ENCODE measurements at places on chromosomes 1 and 21.

DNA sequence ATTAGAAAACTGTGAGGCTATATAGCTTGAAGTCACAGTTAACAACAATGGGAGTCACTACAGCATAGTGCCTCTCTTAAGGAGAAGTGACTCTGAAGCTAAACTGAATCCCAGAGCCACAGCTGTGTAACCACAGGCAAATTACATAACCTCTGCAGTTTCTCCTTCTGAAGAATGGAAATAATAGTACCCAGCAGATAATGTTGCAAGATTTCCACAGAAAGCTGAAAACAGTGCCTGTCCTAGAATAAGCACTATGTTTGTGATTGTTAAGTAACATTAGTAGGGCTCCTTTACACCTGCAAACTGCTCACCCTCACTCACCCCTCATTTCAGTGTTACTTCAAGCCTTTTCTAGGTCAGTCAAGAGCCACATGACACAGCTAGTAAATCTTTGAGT lies 886.7 kb downstream of the PLA2G4A start:
- DNase-seq: no peak

DNA sequence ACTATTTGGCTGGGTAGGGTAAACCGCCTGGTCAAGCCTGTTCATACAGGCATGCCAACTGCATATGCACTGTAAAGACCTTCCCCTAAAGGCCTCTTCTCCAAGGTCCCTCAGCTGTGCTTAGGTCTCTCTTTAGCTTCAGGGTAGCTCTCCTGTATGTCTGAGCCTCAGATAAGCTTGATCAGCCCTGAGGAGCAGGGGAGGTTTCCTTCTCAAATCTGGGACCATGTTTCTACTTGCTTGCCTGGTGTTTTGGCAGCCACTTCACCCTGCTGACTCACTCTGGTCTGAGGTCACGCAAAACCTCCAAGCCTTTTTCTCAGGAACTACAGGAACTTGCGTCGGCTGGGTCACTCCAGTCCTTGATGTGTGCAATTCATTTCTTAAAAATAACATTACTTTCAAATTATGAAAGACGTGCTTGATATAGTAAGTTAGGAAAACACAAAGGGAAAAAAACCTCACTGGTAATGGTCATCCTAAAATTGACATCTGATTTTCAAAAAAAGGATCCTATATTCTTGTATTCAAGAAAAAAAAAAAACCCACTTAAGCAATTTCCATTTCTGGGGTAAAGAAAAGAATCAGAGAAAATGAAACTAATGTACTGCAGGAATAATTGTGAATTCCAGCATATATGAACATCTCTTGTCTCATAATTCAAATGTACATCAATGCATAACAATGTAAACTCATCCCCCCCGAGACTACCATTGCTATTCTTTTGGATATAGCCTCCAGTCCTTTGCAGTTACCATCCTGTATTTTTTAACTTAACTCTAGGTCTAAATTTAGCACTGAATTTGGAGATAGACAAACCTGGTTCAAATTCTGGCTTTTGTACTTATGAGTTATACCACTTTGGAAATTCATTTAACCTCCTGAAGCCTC lies 24.8 kb upstream of the RNF19B start:
- no peak for DNase-seq

DNA sequence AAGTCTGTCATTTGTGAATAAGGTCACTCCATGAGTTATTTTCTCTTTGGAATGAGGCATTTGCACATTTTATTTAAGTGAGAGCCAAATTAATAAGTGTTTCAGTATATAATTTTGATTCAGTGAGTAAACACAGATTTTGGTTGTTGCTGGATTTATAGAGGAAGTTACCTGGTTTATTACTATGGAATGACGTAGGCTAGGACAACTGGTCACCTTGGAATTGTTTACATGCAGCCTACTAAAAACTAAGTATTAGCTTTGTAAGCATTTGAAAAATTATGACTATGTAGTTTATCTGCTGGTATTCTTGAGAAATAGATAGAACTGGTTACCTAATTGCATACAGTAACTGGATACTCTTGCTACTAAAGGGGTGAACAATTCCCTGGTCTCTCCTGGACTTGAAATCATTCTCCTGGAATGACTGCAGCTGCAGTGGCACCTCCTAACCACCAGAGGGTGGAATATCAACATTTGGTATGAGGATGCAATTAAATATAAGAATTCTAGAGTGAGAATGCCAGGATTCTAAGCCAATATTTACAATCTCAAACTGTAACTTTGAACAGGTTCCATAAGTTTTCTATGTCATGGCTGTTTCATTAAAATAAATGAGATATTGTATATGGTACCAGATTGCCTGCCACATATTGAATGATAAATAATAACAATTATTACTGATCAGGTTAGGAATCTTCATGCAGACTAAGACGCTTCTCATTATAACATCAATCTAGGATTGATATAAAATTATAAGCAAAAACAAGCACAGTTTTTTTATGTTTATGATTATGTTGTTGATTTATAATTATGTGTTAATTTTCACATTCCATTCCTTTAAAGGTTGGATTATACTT lies 3.5 kb upstream of the KRTAP27-1 start:
- no peak for DNase-seq

DNA sequence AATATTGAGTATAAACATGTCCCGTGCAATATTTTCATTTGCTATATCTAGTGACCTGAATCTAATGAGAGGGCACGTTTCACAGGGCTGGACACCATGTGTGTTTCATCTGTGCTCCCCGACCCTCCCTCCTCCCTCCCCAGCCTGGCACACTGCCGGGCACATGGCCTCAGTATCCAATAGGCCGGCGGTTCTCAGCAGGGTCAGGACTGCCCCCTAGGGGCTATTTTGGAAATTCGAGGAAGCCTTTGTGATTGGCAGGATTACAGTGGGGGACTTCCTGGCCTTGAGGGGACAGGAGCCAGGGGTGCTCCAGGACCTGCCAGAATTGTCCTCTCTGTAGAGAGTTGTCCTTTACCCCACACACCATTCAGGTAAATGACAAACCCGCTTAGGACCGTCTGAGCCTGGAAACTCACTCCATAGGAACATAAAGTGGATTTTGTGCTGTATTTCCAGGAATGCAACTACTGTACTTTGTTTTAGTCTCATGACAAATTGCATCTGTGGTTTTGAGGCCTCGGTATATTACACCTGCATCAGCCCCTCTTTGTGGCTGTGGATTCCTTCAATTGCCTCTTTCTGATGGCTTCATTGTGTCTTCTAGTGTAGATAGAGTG lies 109.5 kb upstream of the SIM2 start:
- DNase-seq: no peak

DNA sequence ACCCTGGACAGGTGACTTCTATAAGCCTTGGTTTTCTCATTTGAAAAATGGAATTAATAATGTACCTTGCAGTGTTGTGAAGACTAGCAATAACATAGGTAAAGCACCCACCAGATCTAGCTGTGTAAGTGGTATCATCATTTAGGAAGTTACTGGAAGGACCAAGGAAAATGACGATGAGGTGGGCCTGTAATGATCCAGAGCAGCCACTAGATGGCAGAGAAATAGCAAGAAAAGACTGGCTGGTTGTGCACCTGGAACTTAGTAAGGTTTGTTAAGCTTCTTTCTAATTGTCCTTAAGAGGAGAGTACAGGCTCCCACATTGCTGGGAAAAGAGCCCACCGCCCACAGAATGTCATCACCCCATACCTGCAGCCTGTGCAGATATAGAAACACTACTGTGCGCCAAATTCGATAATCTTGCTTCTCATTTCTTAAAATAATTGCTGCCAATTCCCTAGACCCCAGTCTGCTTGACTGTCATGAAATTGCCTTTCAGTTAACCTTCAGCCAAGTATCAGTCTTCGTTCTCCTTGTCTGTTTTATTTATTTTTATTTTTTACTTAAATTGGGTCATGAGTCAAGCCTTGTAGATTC lies 37.2 kb downstream of the WNT4 start:
- no peak for DNase-seq

- DNase-seq: no peak
These were observed 9.2 kb upstream of the VPS26C start for GRCh38 chr21:37276377-37276776.

GRCh38 chr1:209103092-209103491 lies 480.4 kb upstream of the CAMK1G start:
- DNase-seq: no peak

- no peak for DNase-seq
These were observed 9.8 kb downstream of the RGS8 start for GRCh38 chr1:182674346-182675246.

DNA sequence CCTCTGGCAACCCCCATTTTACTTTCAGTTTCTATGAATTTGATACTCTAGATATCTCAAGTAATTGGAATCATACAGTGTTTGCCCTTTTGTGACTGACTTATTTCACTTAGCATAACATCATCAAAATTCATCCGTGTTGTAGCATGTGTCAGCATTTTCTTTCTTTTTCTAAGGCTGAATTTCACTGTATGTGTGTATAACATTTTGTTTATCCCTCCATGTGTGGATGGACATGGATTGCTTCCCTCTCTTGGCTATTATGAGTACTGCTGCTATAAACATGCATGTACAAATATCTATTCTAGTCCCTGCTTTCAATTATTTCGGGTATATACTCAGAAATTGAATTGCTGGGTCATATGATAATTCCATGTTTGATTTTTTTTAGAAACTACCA lies 97.3 kb downstream of the MAP3K21 start:
- no peak for DNase-seq

DNA sequence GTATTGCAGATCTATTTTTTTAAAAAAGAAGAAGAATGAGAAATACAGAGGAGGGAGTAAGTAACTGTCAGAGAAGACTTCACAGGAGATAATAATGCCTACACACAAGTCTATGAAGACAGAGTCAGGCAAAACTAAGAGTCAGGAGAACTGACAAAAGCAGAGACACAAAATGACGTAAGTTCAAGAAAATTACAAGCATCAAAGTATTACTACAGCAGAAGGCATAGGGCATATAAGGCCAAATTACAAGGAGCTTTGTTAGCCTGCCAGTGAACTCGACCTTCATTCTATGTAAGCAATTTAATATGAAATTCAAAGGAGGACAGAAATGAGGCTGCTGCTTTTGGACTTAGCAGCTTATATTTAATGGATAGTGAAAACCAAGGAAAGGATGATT lies 23.7 kb downstream of the FAF1 start:
- no peak for DNase-seq

DNA sequence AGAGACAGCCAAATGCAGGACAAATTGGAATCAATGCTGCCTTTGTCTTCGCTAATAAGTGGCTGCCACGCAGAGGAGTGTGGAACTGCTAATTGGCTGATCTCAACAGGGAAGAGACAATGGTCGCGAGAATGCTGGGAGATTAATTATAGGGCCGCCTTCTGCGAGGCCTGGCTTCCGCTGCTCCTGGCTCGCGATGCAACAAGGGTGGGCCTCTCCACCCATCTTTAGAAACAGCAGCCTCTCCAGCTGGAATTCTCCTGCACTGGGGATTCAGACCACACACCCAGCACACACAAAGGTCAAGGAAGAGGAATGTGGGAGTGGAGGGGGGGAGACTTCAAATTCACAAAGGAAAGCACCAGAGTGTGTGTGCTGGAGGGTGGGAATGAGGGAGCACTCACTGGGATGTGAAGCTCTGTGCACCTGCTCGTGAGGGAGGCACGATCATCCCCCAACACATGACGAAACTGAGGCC lies 200.7 kb upstream of the GRIK3 start:
- DNase-seq: no peak
